Activated CD4-positive, alpha-beta memory T cell treated with anti-CD3 and anti-CD28 coated beads, Interleukin-2, amount 10 ng/mL, durations not matched to agents 7 days and 5 days (primary cell): ENCODE measurements at places on chromosomes 3 and 15. TPM values are rescaled to one million over a fixed set of nuclear protein-coding genes. Genes with fewer than 3 reads are reported as not detected.
A peak's percentile ranks its signal among the peaks of the same experiment; 100 is the strongest.

The RLBP1 gene
- not detected for total RNA-seq

The NDN gene
- 2.8 TPM for total RNA-seq

The USP19 gene
- total RNA-seq: 61.5 TPM

The CFAP44 gene
- total RNA-seq: 3.3 TPM

The ATP13A4 gene
- total RNA-seq: 1.7 TPM

The PARP6 gene
- 65.0 TPM for total RNA-seq

The XCR1 gene
- not detected for total RNA-seq

The ASB14 gene
- not detected for total RNA-seq

The LZTFL1 gene
- total RNA-seq: 8.4 TPM

The KCNH8 gene
- total RNA-seq: not detected

The A4GNT gene
- total RNA-seq: not detected

GRCh38 chr3:62876064-62876463 lies 848 bp upstream of the CADPS start:
- no peak for DNase-seq

DNA sequence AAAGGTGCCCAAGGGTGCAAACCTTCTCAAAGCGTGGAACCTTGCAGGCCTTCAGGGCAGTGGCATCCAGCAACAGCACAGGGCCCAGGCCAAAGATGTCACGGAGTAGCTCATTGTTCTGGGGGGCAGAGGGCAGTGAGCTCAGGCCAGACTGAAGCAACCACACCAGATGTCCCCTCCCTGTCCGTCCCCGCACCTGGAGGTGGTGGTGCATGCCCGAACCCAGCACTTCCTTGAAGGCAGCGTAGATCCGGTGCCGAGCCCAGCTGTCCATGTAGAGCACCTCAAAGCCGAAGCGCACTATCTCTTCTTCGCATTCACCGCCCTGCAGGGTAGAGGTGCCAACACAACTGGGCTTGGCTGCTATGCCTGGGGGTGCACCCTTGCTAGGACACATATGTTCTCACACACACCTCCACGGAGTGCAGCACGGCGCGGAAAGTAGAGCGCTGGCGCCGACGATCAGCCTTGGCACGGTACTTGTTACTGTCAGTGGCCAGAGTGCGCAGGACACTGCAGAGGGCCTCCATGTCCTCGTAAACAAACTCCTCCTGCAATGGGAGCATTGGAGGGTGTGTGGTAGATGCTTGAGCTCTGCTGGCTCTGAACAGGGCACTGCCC lies 3.7 kb downstream of the IFRD2 start:
- no peak for DNase-seq

DNA sequence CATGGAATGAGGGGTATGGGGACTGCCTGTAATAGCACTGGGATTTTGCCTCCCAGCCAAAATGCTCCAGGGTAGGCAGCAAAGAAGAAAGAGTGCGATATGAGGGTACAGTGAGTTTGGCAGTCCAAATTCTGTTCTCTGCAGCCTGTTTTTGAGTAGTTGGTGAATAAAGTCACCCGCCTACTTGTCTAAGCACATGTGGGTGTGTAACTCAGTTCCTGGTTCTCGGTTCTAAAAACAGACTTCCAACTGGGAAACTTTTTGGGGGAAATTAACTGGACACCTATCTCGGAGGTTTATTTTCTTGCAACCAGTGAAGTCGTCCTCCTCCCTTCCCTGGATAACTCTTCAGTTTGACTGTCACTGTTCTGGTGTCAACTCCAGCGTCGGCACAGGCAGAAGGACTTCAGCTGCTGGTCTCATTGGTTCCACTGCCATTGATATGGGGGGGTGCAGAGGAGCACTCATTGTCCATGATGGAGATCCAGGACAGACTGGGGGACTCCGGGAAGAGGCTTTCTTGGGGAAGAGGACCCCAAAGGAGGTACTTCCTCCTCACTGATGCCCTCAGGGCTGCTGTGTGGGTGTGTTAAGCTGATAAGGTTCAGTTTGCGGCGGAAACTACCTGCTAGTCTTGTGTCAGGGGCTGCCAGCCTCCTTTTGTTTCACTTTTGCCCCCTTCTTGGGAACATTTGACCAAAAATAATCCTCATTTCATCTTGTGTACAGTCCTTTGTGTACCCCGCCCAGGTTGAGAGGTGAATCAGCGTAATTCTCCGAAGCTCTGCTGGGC lies 13.2 kb downstream of the GHRL start:
- no peak for DNase-seq

DNA sequence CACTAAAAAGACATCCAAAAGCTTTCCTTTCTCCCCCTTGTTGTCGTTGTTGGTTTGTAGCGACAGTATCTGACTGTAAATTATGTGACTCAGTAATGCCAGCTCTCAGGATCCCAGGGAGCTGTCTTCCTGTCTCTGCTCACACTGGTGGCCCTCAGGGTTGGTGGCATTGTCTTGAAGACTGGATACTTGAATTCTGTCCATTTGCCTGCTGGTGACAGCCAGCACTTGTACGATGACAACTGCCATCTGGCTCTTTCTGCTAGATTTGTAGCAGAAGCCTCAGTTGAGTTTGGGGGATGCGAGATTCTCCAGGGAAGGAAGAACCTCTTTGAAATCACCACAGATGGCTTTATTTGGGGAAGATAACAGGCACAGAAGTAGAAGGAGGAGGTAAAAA lies 120.8 kb downstream of the ARPP21 start:
- no peak for DNase-seq

- no peak for DNase-seq
These were observed 2.6 kb upstream of the MDFIC2 start for GRCh38 chr3:70315021-70315420.

- DNase-seq: no peak
These were observed 137.2 kb downstream of the RPL22L1 start for GRCh38 chr3:170732660-170733245.

DNA sequence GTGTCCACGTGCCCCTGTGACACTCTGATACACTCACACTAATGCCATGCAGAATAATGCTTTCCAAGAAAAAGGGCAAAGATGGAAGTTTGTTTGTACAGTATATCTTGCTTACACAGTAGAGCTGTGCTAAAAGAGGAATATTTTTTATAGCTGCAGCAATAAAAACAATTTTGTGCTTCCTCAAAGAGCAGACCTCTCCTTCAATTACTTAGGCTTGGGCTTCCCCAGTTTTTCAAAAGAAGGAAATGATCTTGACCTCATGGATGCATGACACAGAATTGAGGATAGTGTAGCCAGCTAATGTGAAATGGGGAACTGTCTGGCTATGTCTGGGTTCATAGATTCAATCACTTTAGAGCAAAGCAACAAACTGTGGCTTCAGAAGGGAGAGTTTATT lies 137.4 kb downstream of the STT3B start:
- DNase-seq: no peak

DNA sequence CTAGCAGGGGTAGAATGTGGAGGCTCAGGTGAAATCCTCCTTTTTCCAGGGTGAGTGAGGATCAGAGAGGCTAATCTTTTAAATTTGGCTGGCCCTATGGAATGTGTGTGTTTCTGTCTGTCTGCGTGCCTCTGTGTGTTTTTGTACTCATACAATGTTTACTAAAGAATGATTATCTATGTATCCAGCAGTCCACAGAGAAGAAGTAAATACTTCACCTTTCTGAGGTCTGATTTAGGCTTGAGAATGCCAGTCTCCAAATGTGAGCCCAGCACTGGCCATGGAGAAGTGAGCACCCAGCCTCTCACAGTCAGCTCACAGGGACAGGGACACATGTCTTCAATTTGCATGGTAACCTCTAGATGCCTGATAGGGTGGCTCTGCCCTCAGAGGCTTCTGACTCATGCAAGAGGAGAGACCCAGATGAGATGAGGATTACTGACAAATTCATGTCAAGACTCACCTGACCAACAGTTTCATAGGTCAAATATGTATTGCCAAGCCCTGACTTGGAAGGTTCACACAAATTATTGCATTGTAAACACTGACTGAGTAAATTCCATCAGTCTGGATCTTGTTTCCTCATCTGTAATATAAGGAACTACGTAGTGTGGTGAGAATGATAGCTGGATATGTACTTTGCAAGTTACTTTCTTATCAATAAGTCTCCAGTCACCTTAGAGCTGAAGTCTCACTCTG lies 31.0 kb downstream of the ENTPD3 start:
- no peak for DNase-seq

DNA sequence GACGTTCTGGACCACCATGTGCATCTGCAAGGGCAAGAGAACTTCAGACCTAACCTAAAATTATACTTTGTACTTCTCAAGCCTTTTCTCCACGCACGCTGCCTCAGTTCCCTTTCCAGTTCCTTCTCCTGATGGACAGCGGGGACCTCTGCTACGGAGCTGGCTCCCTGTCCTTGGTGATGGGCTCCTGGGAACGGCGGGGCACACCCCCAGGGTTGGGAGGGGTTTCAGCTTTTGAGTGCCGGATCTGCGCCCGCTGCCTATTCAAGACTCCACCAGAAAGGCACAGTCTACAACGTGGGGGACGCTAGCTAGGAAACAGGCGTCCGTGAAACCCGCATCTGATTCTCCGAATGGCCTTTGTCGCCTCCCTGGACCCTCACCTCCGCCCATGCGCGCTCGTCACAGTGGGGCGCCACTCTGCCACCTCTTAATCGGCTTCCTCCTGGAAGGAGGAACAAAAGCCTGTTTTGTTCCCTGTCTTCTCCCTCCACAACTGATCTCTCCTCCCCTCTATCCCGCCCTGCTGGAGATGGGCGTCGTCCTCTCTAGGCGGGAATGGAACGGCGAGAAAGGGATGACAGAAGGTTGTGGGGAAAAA lies 2.2 kb downstream of the GPR149 start:
- no peak for DNase-seq

DNA sequence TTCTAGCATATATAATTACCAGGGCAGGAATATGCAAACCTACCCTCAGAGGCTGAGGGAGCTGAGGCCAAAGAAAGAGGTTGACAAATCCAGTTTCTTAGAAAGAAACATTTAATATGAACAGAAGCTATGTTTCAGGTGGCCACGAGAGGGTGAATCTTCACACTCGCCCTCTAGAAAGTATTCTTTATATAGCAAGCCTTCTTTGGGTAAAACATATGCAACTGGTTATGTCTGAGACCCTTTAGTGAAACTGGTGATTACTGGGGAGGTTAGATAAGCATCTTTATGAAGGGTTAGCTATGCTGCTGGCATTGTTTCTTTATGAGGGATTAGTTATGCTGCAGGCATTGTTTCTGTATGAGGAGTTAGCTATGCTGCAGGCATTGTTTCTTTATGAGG lies 50.7 kb upstream of the GOLGA6L2 start:
- no peak for DNase-seq

DNA sequence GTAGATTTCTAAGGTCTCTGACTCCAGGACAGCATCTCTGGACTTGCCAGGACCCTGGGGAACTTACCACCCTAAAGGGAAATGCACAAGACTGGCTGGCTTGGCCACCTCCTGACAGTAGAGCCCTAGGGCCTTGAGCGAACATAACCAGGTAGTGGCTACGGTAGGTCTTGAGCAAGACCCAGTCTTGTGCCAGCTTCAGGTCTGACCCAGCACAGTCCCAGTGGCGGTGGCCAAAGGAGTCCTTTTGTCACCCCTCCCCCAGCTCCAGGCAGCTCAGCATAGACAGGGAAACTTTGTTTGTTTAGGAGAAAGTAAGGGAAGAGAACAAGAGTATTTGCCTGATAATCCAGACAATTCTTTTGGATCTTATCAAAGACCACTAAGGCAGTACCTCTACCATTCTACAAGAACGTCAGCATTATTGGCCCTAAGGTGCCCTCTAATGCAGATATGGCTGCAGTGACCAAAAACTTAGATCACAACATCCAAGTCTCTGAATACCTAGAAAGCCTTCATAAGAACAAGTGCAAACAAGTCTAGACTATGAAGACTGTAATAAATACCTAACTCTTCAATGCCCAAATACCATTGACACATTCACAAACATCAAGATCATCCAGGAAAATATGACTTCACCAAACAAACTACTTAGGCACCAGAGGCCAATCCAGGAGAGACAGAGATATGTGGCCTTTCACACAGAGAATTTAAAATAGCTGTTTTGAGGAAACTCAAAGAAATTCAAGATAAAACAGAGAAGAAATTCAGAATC lies 38.7 kb upstream of the FBN1 start:
- no peak for DNase-seq

DNA sequence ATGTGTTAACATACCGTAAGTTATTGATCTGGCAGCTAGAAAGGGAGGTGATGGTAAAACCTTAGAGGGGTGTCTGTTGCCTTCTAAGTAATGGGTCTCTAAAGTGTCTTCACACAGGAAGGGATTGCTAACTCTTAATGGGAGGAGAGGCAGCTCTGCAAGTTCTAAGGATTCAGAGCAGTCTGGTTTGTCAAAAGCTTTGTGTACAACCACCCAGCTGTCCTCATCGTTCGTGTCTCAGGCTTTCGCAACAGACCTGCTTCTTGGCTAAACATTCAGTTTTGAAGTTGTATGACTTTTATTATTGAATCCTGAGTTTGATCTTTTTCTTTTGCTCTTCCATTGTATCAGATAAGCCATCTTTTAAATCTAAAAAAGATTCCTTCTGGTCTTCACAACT lies 404.9 kb downstream of the SQOR start:
- no peak for DNase-seq

DNA sequence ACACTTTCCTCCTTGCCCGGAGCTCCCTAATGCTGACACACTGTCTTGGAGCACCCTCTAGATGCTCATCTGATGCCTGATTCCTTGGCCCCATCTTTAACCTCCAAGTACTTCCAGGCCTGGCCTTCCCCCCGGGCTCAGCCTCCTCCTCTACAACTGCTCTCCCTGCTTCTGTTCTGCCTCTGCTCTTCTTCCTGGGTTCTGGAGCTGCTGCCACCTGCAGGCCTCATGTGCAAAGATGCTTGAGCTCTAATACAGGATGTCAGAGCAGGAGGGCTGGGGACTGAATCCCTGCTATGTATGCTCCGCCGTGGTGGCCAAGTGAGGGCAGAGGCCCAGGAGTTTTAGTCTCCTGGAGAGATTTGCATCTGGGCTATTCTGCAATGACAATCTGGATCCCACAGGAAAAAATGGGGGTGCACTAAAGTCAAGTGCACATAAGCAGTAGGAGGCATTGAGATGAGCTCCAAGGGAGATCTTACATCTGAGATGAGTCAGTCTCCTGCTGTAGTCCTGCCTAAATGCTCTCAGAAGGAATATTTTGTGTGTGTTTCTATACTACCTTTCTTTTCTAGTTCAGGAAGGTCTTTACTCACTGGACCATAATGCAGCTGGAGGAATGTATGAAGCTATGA lies 296.3 kb downstream of the UACA start:
- peak; percentile 58 for DNase-seq

GRCh38 chr15:100383302-100384107 lies 41.7 kb upstream of the ADAMTS17 start:
- DNase-seq: no peak

GRCh38 chr3:165532851-165533250 lies 304.4 kb downstream of the BCHE start:
- DNase-seq: no peak

- no peak for DNase-seq
These were observed 40.9 kb downstream of the C2CD4A start for GRCh38 chr15:62107571-62108121.
